ENCODE measurements at places on chromosomes 1 and 21. TPM values are rescaled to one million over a fixed set of nuclear protein-coding genes. Genes with fewer than 3 reads are reported as not detected.

Gene CLIC6
- polyA plus RNA-seq = not detected

Gene SPRR2G
- not detected for polyA plus RNA-seq

Gene SPATA45
- not detected for polyA plus RNA-seq

Gene SLC1A7
- polyA plus RNA-seq = not detected

Gene TMPRSS15
- polyA plus RNA-seq = not detected

Gene RGS2
- 23.3 TPM for polyA plus RNA-seq

Gene WDR64
- 1.00 TPM for polyA plus RNA-seq

Gene WDR47
- polyA plus RNA-seq = 6.4 TPM

Gene CCDC185
- polyA plus RNA-seq = not detected

Gene OR2T10
- polyA plus RNA-seq = not detected

Gene SPRR1A
- polyA plus RNA-seq = not detected

Gene LCE6A
- not detected for polyA plus RNA-seq

Gene MYCL
- polyA plus RNA-seq = not detected

Gene OR10J1
- polyA plus RNA-seq = not detected

Gene FAM177B
- not detected for polyA plus RNA-seq

Gene SLC6A17
- not detected for polyA plus RNA-seq

Data from CD4-positive, CD25-positive, alpha-beta regulatory T cell (primary cell).